HFFc6 (cell line): ENCODE measurements at places on chromosomes 13 and 19.

GRCh38 chr13:32134241-32135055 is 102.9 kb downstream of the FRY start:
- DNase-seq: peak; percentile 20

DNA sequence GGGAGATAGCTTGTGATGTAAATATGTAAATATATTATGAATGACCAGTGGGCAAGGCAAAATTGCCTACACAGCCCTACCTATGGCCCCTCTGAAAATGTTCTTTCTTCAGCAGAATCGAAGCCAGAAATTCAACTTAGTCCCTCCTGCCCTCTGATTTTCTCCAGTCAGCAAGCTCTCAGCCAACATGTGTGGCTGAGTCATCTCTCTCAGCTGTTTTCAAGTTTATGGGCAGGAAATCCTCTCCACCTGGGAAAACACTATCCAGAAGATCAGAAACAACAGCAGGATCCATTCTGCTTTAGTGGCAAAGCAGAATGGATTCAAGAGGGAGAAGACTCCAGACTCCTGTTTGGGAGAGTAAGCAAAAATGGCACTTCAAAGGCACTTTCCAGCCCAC is 8.9 kb upstream of the ZNF527 start:
- DNase-seq: peak; percentile 4

GRCh38 chr19:39375929-39376328 is 15.0 kb downstream of the PAF1 start:
- no peak for DNase-seq

DNA sequence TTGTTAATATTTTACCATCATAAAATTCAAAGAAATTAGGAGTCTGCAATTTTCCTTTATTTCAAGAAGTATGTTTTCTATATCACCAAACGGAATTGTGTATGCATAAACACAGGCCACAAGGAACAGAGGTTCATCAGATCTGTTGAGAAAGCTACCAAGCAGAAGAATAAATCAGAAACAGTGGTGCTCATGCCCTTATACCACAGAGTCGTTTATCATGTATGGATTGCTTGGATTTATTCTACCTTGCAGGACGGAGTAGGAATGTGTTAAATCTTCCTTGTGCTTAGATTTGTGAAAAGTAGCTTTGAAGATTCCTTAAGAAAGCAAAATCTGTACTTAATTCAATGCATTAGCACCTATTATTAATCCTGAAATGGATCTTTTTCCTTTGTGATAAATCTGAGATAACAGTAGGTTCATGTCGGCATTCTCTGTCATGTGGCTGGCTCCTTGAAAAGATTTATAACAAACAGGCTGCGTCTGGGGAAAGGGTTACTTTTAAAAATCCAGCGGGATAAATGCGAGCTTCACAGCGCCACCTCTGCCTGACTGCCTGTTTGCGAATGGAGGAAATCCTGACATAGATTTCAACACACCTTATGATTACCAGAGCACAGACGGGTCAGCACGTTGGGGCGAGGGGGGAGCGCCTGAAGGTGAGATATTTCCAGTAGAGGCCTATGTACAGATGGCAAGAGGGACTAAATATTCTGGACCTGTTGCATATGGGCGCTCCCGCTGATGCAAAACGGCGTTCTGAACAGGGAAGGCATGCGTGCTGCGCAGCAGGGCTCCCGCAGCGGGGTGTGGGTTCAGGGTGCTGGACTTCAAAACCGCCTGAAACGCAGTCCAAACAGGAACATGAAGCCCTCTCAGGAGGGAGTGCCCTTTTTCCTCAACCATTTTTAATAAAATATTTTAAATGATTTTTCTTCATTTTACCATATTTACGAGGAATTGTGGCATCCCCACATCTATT is 445.5 kb upstream of the SGCG start:
- no peak for DNase-seq

DNA sequence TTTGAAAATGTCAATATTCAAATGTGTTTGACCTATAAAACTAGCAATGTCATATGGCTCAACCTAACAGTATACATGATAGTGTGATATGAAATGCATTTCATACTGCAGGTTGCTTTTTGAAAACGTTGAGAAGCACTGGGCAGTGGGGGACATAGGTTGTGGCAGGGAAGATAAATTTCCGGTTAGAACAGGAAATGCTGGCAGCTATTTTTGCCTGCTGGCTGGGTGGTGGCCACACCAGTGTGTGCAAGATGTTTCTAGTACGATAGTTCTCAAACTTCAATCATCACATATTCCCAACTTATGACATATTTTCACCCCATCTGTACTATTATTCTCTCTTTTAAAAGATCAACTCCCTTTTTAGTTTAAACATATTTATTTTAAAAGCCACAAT is 17.2 kb downstream of the FXYD5 start:
- DNase-seq: no peak

GRCh38 chr19:50629801-50630200 is 9.9 kb downstream of the SYT3 start:
- no peak for DNase-seq

GRCh38 chr19:7698583-7698982 is 3.3 kb downstream of the FCER2 start:
- no peak for DNase-seq

- no peak for DNase-seq
These were observed 104.6 kb downstream of the COL4A2 start for GRCh38 chr13:110411688-110412059.

DNA sequence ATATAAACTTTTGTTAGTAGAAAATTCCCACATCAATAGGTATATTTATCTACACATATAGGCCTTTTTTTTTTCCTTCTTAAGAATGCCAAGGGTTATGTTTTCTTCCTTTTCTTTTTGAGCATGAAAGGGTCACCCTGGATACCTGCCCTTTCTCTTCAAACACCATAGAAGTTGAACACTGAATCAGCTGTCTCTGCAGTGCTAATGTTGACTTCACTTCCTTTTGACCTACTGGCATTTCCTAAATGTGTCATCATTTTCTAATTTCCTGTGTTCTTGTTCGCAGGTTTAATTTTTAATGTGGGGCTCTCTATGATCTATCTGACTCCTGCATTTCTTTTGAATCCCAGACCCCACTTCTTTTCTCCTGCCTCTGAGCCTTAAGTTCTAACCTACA is 532.0 kb downstream of the GPC6 start:
- DNase-seq: no peak
